ENCODE measurements at places on chromosomes 1 and 21.

GRCh38 chr1:41874903-41875411, 43.8 kb downstream of the HIVEP3 start:
- no peak for DNase-seq

- DNase-seq, result no peak
These were observed 14.3 kb upstream of the ZNF326 start for GRCh38 chr1:89980605-89981004.

- no peak for DNase-seq
These were observed 121.9 kb downstream of the MATN1 start for GRCh38 chr1:30601316-30602085.

- DNase-seq, result no peak
These were observed 848.0 kb downstream of the LTN1 start for GRCh38 chr21:28144653-28145052.

DNA sequence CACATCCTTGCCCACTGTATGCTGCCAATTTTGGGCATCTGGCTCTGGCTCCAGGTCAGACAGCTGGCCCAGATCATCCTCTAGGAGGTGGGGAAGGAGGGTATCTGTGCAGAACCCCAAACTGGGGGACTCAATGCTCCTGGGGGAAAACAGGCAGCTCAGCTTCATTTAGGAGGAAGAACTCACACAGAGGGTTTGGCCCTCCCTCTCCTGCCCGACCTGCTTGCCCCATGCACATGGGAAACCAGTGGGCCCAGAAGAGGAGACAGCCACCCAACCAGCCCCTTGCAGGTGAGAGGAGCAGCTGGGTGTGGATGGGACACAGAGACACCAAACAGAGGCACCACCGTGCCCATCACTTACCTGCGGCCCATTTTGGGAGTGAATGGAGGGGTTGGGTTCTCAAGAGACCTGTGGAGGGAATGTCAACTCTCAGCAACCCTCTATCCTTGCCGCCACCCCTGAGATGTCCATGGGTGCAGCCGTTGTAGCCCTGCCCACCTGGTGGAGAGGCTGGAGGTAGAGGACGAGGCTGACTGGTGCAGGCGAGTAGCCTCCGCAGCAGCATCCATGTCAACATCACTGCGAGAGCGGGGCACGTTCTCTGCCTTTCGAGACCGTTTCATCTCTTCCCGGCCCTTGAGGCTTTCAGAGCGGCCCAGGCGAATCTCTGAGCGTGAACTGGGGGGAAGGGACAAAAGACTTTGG, 27.5 kb downstream of the LRRC71 start:
- no peak for DNase-seq

GRCh38 chr1:237851210-237851845, 39.4 kb downstream of the ZP4 start:
- DNase-seq, result no peak

- DNase-seq, result no peak
These were observed 2.8 kb downstream of the RPS8 start for GRCh38 chr1:44777969-44778635.

All from stimulated activated CD8-positive, alpha-beta memory T cell treated with anti-CD3 and anti-CD28 coated beads, Interleukin-4, amount 100 ng/mL, for 24 hours (primary cell).